Pulmonary artery endothelial cell (primary cell): ENCODE measurements at places on chromosomes 2 and 18. TPM values are rescaled to one million over a fixed set of nuclear protein-coding genes. Genes with fewer than 3 reads are reported as not detected.

Gene OSBPL6
- total RNA-seq: 5.4 and 6.9 TPM in 2 replicates

- no peak for DNase-seq
Measured at GRCh38 chr2:26074676-26075075, 40.8 kb downstream of the RAB10 start.

Gene RAB12
- 77.2 and 81.9 TPM in 2 replicates for total RNA-seq

DNA sequence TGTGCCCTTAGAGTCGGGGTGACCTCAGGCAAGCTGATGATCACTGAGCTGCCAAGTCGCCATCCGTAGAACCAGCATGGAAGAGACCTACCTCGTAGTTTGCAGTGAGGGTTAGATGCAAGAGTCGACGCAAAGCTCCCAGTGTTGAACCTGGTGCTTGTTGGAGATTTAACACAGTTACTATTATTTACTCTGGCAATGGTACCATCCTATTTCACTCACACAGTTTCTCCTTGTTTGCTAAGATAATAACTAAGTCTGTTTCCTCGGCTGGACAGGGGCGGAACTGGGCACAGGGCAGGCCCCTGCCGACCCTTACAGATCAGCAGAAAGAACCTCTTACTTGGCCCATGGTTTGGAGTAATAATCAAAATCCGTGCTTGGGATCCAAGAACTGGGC lies 85.5 kb downstream of the ACAA2 start:
- DNase-seq: no peak

DNA sequence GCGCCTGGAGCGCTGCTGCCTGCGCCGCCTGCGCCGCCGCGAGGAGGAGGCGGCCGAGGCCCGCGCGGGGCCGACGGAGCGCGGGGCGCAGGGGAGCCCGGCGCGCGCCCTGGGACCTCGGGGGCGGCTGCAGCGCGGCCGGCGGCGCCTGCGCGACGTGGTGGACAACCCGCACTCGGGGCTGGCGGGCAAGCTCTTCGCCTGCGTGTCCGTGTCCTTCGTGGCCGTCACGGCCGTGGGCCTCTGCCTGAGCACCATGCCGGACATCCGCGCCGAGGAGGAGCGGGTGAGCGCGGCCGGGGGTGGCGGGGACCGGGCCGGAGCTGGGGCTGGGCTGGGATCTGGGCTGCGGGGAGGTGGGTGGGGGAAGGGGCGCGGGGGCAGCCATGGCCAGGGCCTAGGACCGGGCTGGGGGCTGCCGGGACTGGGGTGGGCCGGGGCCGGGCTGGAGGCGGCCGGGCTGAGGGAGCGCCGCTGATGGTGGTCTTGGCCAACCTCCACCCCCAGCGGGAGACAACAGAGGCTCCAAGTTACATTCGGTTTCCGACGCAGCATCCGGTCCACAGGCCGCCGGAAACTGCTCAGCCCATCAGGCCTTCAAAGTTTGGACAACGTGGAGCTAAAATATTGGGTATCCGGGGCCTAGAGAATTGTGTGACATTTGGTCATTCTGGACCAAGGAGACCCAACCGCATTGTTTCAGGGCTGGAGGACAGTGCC lies 66.4 kb downstream of the KCNG2 start:
- DNase-seq: no peak

Gene GKN2
- not detected in 2 replicates for total RNA-seq

GRCh38 chr2:121205321-121205942 lies 79.6 kb downstream of the TFCP2L1 start:
- DNase-seq: no peak

DNA sequence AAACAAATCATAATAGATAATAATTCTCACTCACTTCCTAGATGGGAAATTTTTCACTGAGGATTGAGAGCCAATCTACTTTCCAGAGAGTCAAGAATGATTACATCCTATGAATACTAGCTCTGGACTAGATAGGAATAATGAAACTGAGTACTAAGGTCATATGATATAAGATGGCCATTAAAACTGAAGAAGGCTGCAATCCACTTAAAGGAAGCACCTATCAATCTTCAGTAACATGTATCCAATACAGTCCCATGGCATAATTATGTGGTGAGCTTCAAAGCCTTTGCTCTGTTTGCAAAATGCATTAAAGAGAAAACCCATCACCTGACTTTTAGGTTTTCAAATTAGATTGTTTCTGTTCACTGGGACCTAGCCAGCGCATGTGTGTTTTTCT lies 398.0 kb upstream of the MEIS1 start:
- no peak for DNase-seq

Gene PPP1CB
- 169 and 197 TPM in 2 replicates for total RNA-seq

Gene QPCT
- total RNA-seq: 18.9 and 35.5 TPM in 2 replicates

Gene TNP1
- not detected in 2 replicates for total RNA-seq

Gene CYTIP
- 0.07 TPM in 1 of 2 replicates, not detected in the other for total RNA-seq

DNA sequence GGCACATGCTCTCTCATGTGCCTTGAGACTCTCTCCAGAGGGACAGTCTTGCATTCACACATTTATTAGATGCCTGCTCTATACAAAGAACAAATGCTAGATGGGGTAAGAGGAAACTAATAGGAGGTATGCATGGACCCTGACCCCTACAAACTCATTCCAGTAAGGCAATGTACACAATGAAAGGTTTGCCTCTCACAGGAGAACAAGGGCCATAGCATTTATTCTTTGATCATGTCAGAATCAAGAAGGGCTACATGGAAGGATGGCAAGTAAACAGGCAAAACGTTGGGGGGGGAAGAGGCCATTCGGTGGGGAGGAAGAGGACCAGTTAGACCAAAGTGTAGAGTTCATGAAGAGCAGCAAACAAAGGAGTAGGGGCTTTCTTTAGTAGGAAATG lies 130.2 kb downstream of the TMEM163 start:
- DNase-seq: no peak

- no peak for DNase-seq
Measured at GRCh38 chr2:206993396-206993911, 54.1 kb downstream of the CPO start.

DNA sequence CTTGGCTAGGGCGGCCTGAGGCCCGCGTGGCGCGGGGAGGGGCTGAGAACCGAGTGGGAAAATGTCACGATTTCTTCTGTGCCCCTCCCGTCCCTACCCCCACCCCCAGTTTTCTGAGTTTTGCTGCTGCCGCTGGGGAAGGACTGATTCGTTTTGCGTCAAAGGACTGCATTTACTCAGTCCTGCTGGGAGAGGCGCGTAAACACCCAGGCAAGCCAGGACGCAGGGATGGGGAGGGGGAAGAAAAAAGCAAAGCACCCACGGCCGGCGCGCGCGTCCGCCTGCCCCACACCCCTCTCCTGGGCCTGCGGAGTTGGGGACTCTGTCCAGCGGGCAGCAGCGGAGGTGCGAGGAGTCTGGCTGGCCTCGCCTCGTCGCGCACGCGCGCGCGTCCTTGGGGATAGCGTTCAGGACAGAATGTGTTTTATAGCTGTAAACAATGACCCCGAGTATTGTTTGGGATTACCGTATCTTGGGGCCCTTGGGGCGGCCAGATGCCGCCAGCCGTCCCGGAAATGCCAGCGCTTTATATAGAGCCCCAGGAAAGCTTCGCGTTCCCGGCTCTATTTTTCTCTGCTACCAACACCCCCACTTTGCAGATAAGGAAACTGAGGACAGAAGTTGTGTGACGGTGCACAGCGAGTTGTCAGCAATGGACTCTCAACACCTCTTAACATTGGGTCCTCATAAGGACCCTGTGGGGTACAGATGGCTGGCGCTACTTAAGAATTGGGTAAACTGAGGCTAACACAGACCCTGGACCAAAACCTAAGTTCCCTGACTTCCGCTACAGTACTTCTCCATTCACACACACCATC lies 1.7 kb upstream of the FOSL2 start:
- peak; percentile 66 for DNase-seq

DNA sequence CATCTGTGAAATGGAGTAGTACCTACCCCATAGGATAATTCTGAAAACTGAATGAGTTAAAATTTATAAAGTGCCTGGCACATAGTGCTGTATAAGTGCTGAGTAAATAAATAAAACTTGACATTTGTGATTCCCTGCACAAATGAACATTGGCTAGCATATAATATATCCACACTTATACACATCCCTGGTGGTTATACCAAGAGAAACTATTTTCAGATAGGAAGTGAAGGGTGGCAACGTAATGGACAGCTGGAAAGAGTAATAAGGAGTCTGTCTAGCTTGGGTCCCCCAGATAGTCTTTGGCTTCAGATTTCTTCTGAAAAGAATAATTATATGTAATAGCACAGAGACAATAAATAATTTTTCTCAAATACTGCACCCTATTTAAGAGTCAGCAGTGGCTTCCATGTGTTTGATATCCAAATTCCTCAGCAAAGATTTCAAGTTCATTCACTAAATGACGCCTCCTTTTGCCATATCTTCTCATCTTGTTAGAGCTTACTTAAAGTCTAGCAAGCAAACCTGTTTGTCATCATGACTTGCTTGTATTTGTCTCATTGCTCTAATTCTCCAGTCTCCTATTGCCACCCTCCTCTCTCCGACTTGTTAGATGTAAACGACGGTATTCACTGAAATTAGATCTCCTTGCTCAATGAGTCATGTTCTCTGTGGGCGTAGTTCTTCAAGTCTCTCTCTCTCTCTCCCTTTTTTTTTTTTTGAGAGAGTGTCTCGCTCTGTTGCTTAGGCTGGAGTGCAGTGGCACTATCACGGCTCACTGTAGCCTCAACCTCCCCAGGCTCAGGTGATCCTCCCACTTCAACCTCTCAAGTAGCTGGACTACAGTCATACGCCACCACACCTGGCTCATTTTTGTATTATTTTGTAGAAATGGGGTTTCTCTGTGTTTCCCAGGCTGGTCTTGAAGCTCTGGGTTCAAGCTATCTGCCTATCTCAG lies 8.7 kb upstream of the ADGRF3 start:
- DNase-seq: no peak

DNA sequence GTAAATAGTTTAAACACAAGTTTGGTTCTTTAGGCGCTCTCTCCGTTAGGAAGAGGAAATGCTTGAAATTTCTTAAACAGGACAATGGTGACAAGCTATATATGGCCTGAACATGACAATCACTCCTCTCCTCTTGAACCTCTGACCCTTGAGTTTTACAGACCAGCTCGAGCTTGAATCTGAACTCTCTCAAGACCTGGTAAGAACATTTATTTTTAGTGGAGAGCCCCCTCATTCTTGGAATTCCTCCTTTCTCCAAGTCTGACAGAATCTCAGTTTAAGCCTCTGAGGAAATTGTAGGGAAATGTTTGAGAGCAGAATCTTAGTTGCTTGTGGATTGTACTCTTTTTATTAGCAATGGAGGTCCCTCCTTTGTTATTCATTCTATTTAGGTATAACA lies 1293.6 kb upstream of the ZEB2 start:
- no peak for DNase-seq

DNA sequence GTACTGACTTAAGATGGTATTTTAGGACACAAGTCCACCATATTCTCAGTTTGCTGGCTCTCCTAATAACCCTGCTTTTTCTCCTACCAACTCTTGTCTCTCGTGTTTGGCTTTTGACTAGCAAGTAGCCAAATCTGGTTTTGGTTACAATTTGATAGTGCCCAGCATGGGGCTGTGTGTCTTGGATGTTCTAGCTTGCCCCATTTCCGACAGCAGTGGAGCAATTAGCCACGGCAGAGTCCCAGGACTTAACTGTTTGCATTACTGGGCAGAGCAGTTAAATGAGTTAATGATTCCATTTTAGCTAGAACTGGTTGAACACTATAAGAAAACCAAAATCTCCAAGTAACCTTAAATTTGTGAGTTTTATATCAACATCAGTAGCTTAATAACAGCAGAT lies 18.6 kb upstream of the SPAG16 start:
- no peak for DNase-seq

Gene LRP2
- under 0.01 and 0.11 TPM in 2 replicates for total RNA-seq

Gene ALKAL2
- not detected in 2 replicates for total RNA-seq
